ENCODE measurements at places on chromosomes 13 and 19. TPM values are rescaled to one million over a fixed set of nuclear protein-coding genes. Genes with fewer than 3 reads are reported as not detected.

Gene KDM4B
- 29.4 TPM for total RNA-seq

Gene ZNF486
- total RNA-seq, result 15.4 TPM

Gene CYP2A7
- not detected for total RNA-seq

Gene SIGLEC5
- not detected for total RNA-seq

Gene PLIN3
- total RNA-seq, result 14.7 TPM

- peak overlapping the region; percentile 62 for H3K4me3 ChIP-seq
- H3K27me3 ChIP-seq, result no peaks in the 10 kb centered on the region
- no peak overlapping the region for H3K27ac ChIP-seq
- no peaks in the 10 kb centered on the region for H3K36me3 ChIP-seq
- no peak for DNase-seq
Measured at GRCh38 chr13:82688400-82688994, 1193.8 kb downstream of the SLITRK1 start.

DNA sequence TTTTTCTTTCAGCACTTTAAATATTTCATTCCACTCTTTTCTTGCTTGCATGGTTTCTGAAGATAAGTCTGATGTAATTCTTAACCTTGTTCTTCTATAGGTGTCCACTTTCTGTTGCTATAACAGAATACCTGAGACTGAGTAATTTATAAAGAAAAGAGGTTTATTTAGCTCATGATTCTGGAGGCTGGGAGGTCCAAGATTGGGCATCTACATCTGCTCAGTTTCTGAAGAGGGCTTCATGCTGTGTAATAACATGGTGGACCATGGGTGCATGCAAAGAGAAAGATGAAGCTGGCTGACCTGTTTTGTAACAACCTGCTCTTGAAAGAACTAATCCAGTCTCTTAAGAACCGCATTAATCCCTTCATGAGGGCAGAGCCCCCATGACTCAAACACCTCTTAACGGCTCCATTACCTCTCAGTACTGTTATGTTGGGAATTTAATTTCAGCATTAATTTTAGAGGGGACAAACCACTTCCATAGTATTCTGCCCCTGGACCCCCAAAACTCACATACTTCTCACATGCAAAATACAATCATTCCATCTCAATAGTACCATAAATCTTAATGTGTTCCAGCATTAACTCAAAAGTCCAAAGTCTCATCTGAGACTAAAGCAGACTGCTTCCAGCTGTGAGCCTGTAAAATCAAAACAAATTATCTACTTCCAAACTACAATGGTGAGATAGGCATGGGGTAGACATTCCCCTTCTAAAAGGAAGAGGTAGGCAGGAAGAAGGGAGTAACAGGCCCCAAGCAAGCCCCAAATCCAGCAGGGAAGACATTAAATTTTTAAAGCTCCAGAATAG lies 9.6 kb upstream of the FGF9 start:
- no peak overlapping the region for H3K27ac ChIP-seq
- H3K4me3 ChIP-seq, result no peak overlapping the region
- no peaks in the 10 kb centered on the region for H3K36me3 ChIP-seq

DNA sequence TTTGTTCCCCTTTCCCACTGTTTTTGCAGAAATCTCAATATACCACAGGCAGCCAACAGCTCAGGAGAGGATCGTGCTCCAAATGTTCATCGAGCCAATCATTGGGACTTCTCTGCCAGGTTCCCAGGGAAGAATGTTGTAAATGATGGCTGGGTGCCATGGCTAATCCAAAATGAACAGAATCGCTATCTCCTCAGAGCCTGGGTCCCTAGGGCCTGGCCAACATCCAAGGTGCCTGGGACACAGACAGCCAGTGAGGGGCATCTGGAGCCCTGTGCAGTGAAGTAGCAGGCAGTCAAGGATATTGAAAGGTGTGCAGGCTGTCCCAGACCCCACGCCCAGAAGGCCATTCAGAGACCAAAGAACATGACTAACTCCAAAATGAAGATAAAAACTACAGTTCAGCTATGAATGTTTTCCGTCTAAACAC lies 37.8 kb downstream of the BRD4 start:
- DNase-seq, result no peak
- H3K27me3 ChIP-seq, result no peaks in the 10 kb centered on the region
- peaks cover 23% of the 10 kb centered on the region for H3K36me3 ChIP-seq
- H3K27ac ChIP-seq, result no peak overlapping the region
- H3K4me3 ChIP-seq, result no peak overlapping the region

GRCh38 chr19:54297759-54298305 lies 15.1 kb downstream of the LILRA5 start:
- no peaks in the 10 kb centered on the region for H3K4me1 ChIP-seq
- H3K27ac ChIP-seq, result no peak overlapping the region
- H3K27me3 ChIP-seq, result peaks cover 17% of the 10 kb centered on the region

DNA sequence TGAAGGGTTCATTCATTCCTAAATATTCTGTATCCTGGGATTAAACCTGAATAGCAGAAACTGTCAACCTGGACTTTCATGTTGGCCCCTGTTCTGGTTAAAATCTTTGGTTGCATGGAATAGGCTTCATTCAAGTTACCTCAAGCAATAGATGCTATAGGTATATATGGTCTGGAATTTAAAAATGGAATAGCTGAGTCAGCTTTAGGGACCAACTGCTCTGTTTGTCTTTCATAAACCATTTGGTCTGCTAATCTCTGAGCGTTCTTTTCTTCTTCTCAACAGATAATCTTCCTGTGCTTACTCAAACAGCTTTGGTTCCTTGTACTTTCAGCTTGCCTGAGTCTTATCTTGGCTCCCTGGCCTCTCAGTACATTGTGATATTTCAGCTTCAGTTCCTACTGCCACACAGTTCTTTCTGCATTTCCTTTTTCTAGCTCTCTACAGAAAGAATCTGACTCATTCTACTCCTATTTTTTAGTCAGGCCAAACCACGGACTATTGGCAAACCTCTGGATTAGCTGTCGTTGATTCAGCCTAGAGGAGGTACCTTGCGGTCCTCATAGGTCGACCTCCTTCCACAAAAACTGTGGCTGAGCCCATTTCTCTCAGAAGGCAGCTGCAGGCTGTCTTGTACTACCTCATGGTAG lies 35.9 kb upstream of the MAB21L1 start:
- no peaks in the 10 kb centered on the region for H3K27me3 ChIP-seq
- H3K27ac ChIP-seq, result no peak overlapping the region
- no peaks in the 10 kb centered on the region for H3K36me3 ChIP-seq
- DNase-seq, result no peak
- H3K4me3 ChIP-seq, result no peak overlapping the region
- no peaks in the 10 kb centered on the region for H3K4me1 ChIP-seq

DNA sequence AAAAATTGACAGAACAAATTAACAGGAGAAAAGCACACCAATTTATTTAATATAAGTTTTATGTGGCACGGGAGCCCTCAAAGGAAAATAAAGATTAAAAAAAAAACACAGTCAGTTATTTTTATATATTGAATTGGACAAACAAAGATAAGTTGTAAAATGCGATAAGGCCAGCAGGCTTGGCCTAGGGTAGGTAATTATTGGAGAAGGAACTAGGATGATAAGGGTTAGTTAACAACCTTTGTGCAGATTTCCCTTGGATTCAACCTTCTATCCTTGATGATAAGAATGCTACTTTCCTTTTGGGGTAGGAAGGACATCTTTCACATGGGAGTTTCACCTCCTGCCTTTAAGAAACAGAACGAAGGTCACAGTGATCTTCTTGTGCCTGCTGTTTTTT lies 252.8 kb downstream of the SHISA2 start:
- H3K36me3 ChIP-seq, result no peaks in the 10 kb centered on the region
- DNase-seq, result no peak
- H3K4me1 ChIP-seq, result peaks cover 6% of the 10 kb centered on the region
- H3K27ac ChIP-seq, result no peak overlapping the region
- H3K27me3 ChIP-seq, result no peaks in the 10 kb centered on the region
- H3K4me3 ChIP-seq, result no peak overlapping the region

- no peaks in the 10 kb centered on the region for H3K27me3 ChIP-seq
- H3K4me3 ChIP-seq, result no peak overlapping the region
- DNase-seq, result no peak
- peaks cover 3% of the 10 kb centered on the region for H3K4me1 ChIP-seq
- no peaks in the 10 kb centered on the region for H3K36me3 ChIP-seq
- H3K27ac ChIP-seq, result no peak overlapping the region
Measured at GRCh38 chr19:18777301-18778075, 13.6 kb downstream of the COMP start.

GRCh38 chr13:34886987-34887386 lies 55.1 kb upstream of the NBEA start:
- H3K36me3 ChIP-seq, result no peaks in the 10 kb centered on the region
- H3K27ac ChIP-seq, result no peak overlapping the region
- no peaks in the 10 kb centered on the region for H3K4me1 ChIP-seq

- no peaks in the 10 kb centered on the region for H3K36me3 ChIP-seq
- H3K4me1 ChIP-seq, result peaks cover 71% of the 10 kb centered on the region
- no peak overlapping the region for H3K27ac ChIP-seq
- DNase-seq, result no peak
- no peak overlapping the region for H3K4me3 ChIP-seq
- H3K27me3 ChIP-seq, result no peaks in the 10 kb centered on the region
Measured at GRCh38 chr19:18504886-18505610, 16.8 kb downstream of the ELL start.

- H3K4me3 ChIP-seq, result peak overlapping the region; percentile 86
- peak overlapping the region; percentile 85 for H3K27ac ChIP-seq
Measured at GRCh38 chr13:97223037-97223710, 1.0 kb downstream of the MBNL2 start.

- no peak for DNase-seq
- no peaks in the 10 kb centered on the region for H3K36me3 ChIP-seq
- H3K4me1 ChIP-seq, result no peaks in the 10 kb centered on the region
- H3K27ac ChIP-seq, result no peak overlapping the region
- no peak overlapping the region for H3K4me3 ChIP-seq
Measured at GRCh38 chr13:35961461-35962220, 169.5 kb downstream of the DCLK1 start.

- no peak for DNase-seq
- no peak overlapping the region for H3K4me3 ChIP-seq
- H3K36me3 ChIP-seq, result no peaks in the 10 kb centered on the region
- H3K4me1 ChIP-seq, result peaks cover 5% of the 10 kb centered on the region
Measured at GRCh38 chr13:44759384-44760360, 183.5 kb upstream of the TSC22D1 start.

- no peak for DNase-seq
- no peaks in the 10 kb centered on the region for H3K4me1 ChIP-seq
- H3K36me3 ChIP-seq, result no peaks in the 10 kb centered on the region
- peaks cover 20% of the 10 kb centered on the region for H3K27me3 ChIP-seq
- H3K4me3 ChIP-seq, result no peak overlapping the region
- H3K27ac ChIP-seq, result no peak overlapping the region
Measured at GRCh38 chr13:26585136-26585535, 27.7 kb downstream of the WASF3 start.

DNA sequence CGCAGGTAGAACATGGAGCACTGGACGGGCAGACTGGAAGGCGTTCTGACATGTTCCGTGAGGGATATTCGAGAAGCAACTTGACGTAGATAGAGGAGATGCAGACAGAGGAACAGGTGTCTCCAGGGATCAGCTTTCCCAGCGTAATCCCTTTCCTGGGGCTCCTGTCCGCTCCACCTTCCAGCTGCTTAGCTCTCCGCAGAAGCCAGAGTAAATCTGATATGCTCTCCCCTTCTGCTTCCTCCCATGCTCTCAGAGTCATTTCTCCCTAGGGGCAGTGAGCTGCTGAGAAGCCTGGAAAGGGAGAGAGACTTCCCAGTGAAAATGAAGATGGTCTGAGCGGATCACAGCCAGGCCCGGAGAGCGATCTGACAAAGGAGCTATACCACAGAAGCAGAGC lies 23.0 kb upstream of the OLFM4 start:
- H3K36me3 ChIP-seq, result no peaks in the 10 kb centered on the region
- H3K27me3 ChIP-seq, result peaks cover 22% of the 10 kb centered on the region
- no peak overlapping the region for H3K4me3 ChIP-seq
- H3K4me1 ChIP-seq, result no peaks in the 10 kb centered on the region
- no peak overlapping the region for H3K27ac ChIP-seq

GRCh38 chr13:46753137-46753536 lies 43.8 kb downstream of the ESD start:
- no peak overlapping the region for H3K4me3 ChIP-seq
- DNase-seq, result no peak
- peaks cover 21% of the 10 kb centered on the region for H3K36me3 ChIP-seq
- H3K27ac ChIP-seq, result no peak overlapping the region
- H3K4me1 ChIP-seq, result peaks cover 22% of the 10 kb centered on the region

GRCh38 chr13:31851216-31851615 lies 111.9 kb downstream of the RXFP2 start:
- peaks cover 3% of the 10 kb centered on the region for H3K4me1 ChIP-seq

GRCh38 chr19:58409010-58409790 lies 751 bp downstream of the ZNF584 start:
- H3K27me3 ChIP-seq, result no peaks in the 10 kb centered on the region
- peaks cover 27% of the 10 kb centered on the region for H3K4me1 ChIP-seq
- peak overlapping the region; percentile 90 for H3K4me3 ChIP-seq
- peak; percentile 51 for DNase-seq

DNA sequence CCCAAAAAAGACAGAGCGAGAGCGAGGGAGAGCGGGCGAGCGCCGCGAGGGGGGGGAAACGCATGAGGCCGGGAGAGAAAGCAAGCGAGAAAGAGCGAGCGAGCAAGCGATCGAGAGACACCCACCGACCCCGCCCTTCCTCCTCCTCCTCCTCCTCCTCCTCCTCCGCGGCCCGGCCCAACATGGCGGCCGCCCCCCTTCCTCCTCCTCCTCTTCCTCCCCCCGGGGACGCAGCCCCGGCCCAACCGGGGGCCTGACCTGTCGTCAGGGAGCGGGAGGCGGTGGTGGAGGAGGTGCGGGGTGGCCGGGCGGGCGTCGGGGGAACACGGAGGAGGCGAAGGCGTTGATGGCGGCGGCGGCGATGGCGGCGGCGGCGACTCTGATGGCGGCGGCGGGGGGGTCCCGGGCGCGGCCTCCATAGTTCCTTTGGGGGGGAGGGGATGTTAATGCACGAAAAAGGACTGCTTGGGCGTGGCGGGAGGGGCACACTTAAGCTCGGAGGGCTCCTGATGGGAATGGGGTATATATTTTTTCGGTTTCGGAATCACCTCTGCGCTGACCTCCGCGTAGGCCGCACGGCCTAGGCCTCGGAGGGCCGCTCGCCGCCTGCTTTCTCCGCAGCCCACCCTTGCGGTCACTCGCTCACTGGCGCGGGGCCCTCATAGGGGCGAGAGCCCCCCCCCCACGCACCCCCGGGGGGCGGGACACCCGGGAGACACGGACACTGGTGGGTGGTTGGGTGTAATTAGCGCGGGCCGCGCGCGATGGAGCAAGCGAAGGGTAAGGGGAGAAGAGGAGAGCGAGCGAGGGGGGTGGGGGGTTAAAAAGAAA lies 1.2 kb downstream of the ZC3H4 start:
- peak overlapping the region; percentile 97 for H3K27ac ChIP-seq
- H3K4me3 ChIP-seq, result peak overlapping the region; percentile 95
- H3K4me1 ChIP-seq, result peaks cover 29% of the 10 kb centered on the region
- no peaks in the 10 kb centered on the region for H3K27me3 ChIP-seq
- peak; percentile 84 for DNase-seq
- H3K36me3 ChIP-seq, result peaks cover 39% of the 10 kb centered on the region

DNA sequence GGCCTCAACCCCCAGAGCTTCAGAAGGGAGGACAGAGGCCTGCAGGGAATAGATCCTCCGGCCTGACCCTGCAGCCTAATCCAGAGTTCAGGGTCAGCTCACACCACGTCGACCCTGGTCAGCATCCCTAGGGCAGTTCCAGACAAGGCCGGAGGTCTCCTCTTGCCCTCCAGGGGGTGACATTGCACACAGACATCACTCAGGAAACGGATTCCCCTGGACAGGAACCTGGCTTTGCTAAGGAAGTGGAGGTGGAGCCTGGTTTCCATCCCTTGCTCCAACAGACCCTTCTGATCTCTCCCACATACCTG lies 969 bp upstream of the CEACAM5 start:
- H3K27ac ChIP-seq, result no peak overlapping the region
- H3K27me3 ChIP-seq, result peaks cover 67% of the 10 kb centered on the region
- H3K4me1 ChIP-seq, result peaks cover 6% of the 10 kb centered on the region
- H3K4me3 ChIP-seq, result no peak overlapping the region

GRCh38 chr19:5470264-5470671 lies 15.1 kb downstream of the ZNRF4 start:
- no peak for DNase-seq
- peaks cover 19% of the 10 kb centered on the region for H3K27me3 ChIP-seq
- H3K4me1 ChIP-seq, result no peaks in the 10 kb centered on the region
- H3K36me3 ChIP-seq, result no peaks in the 10 kb centered on the region

Data from activated naive CD8-positive, alpha-beta T cell treated with anti-CD3 and anti-CD28 coated beads for 36 hours (primary cell).